ENCODE measurements at places on chromosomes 2 and 18.

- no peak for DNase-seq
Measured at GRCh38 chr2:17539611-17540092, 844 bp upstream of the VSNL1 start.

DNA sequence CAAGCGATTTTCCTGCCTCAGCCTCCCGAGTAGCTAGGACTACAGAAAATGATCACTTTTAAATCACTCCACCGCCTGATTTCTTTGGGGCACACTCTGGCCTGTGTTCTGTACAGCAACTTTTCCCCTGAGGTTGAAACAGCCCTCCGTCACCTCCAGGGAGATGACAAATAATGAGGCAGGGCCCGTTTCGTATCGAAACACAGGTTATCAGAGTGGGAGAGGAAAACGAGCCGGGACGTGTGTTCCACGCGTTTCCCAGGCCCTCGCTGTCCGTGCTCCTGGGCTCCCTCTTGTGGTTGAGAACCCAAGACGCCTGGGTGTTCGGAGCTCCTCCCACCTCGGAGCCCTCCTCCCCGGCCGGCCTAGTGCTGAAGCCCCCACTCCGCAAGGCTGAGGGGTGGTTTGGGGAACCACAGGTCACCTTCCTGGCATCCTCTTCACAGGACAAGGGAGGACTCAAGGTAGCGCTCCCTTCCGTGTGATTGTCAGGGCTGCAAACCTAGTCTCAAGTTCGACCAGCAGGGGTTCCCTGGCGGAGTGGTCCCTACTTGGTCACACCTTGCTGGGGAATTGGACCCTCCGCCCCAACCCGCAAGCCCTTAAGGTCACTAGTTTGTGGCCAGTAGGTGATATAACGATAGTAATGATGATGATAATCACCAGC, 12.8 kb downstream of the ATP6V1B1 start:
- DNase-seq, result peak; percentile 6

DNA sequence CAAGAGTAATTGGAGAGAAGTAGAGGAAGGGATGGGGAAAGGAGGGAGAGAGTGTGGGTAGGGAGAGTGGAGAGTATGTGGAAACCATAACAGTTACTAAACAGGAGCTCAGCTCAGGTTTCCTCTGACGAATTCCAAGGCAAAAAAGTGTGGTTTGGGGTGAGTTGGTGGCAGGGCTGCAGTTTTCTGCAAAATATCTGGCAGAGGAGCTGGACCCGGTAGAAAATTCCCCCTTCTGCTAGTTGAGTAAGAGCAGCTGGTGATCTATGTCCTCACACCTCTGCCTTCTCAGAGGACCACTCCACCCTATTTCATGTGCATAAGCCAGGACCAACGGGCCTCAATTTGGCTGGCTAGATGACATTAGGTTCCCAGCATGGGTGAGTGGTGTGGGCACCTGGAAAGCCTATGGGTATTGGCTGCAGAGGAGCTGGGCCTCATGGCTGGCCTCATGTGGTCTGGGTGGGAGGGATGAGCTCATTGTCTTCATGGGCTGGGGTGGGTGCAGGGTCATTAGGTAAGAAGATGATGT, 13.2 kb downstream of the NRP2 start:
- DNase-seq, result no peak

GRCh38 chr2:37874470-37874869, 50.6 kb upstream of the RMDN2 start:
- DNase-seq, result no peak

DNA sequence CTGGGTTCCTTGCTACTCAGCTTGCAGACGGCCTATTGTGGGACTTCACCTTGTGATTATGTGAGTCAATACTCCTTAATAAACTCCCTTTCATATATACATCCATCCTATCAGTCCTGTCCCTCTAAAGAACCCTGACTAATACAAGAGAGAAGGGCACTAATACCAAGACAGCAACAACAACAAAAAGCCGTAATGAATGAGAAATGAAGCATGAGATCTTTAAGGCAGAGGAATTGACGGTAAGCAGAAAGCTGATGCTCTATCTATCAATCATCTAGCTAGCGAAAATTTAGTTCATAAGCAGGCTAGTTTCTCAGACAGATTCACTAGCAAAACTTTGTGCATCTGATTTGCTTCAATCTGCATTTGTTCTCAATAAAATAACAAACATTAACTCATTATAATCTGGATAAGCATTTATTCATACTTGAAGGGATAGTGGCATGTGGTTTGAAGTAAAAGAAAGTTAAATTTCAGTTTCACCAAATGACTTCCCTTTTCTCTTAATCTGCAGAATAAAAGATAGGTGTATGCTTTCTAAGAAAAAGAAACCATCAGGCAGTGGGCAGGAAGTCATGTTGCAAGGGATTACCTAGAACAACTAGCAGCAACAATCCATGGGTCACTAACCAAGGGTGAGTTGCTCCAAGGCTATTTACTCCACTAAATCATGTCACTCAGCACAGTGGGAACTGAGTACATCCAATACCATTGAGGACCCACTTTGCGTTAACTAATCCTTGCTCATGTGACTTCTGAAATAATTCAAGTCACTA, 376.5 kb downstream of the TMEM182 start:
- no peak for DNase-seq

DNA sequence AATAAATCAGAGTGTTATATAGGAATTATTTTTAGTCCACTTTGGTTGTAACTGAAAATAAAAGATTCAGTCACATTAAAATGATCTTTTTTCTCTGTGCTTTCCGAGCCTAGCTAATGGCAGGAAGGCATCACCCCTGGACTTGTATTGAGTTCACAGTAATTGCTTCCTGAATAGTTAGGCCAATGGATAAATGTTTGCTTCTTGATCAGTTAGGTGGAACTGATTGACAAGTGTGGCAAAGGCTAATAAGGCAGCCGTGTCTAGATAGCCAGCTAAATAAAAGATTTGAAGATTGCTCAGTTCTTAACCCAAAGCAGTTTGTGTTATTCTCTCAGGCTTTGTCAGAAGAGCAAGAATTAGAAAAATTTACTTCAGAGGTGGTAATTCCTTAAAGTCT, 20.8 kb downstream of the FAM171B start:
- DNase-seq, result no peak

DNA sequence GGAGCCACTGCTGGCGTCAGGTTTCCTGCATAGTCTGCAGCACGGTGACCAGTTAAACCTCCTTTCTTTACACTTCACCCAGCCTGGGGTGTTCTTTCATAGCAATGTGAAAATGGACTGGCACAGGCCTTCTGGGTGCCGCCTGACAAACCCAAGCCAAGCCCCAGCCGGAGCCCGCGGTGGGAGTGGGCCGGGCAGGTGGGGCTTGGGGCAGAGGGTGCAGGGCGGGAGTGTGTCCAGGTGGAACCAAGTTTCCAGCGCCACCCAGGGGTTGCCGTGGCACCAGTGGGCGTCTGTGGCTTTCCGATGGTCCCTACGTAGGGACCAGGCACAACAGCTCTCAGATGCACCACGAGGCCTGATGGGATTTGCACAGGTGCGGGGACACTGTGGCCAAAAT, 75.8 kb downstream of the RTP5 start:
- no peak for DNase-seq

DNA sequence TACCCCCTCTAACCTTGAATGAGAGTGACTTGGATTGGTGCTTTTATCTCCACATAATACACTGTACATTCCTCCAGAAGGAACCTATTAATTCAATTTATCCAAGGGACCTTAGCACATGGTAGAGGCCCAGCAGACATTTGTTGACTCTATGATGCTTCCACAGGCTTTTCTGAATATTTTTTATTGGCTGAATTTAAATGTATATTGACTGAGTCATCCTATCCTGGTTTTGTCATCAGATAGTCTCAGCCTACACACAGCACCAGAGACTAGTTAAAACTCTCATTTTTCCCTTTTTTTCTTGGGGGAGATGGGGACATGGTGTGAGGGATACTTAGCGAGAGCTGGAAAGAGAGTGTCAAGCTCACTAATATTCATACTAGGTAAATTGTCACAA, 101.6 kb downstream of the LRRC30 start:
- no peak for DNase-seq

DNA sequence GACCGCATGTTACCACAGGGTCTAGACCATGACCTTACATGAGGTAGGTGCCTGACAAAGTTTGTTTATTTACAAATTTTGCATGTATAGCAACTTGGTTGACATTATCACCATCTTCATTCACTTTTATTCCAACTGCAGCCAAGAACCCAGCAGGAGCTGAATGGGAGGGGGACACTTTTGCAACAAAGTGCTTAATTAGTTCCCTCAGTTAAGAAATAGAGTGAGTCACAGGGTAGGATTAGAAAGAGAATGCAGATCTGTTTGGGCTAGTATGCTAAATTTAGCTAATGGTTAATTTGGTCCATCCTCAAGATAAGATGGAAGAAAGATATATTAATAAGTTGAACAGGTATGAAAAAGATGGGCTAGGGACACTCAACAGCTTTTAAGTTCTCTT, 678.9 kb downstream of the ARHGAP15 start:
- DNase-seq, result no peak

GRCh38 chr2:48883661-48884060, 128.1 kb upstream of the LHCGR start:
- no peak for DNase-seq

GRCh38 chr18:67864677-67865340, 348.3 kb upstream of the DSEL start:
- no peak for DNase-seq

DNA sequence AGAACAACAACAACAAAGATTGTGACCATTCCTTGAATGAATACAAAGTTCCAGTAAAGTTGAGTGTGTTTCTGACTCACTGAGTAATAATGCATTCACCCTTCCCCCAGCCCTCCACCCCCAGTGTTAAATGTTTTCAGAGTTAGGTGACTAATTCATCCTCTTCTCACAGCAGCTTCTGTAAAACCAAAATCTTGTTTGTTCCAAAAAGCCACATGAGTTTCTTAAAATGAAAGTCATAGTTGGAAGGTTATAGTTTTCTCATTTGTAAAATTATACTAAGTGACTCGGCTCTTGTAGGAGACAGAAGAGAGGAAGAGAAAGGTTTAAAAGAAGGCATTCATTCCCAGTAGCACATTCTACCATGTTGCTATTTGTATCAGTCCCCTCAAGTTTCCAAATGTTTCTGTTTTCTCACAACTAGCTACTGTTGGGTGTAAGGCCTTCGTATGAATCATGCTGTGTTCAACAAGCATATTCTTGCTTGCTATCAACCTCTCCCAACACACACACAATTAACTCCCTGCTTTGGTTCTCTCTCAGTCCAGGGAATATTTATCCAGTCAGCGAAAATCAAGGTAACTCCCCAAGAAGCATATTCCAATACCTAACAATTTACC, 75.3 kb downstream of the MBD2 start:
- no peak for DNase-seq

GRCh38 chr2:207901401-207901800, 123.9 kb downstream of the PLEKHM3 start:
- peak; percentile 20 for DNase-seq

- DNase-seq, result no peak
Measured at GRCh38 chr2:103448495-103448894, 686.7 kb downstream of the TMEM182 start.

DNA sequence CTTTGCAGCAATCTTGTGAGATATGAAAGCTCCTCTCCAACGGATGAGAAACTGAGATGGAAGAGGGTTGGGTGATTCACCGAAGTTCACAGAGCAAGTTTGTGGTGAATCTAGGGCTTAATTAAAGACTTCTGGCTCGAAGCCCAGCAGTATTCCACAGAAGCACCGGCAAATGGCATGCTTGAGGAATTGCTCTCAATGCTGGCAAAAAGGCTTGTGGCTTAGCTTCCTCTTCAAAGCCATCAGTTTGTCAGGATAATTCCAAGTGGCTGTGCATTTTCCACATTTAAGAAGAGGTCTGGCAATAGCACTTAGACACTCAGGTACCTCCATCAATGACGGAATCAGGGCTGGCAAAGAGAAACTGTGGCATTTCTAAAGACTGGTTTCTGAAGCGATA, 98.7 kb upstream of the SLC66A3 start:
- peak; percentile 96 for DNase-seq

GRCh38 chr2:190746971-190747761, 98.3 kb downstream of the NAB1 start:
- DNase-seq, result no peak

GRCh38 chr2:20917719-20918572, 95.0 kb upstream of the LDAH start:
- no peak for DNase-seq

DNA sequence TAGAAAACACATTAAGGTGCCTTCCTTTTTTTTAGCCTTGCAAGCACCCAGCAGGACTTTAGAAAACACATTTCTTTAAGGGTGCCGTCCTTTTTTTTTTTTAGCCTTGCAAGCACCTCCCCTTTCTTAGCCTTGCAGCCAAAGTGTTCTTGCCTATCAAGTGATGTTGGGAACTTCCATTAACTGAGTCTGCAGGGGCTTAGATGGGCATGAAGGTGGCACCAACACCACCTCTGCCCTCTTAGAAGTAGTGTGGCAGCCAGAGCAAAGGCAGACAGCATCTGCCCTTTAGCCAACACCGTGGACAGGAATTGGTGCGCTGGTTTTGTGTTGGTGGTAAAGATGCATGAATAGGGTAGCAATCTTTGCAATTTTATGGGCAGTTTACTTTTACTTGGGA, 211.6 kb upstream of the SP5 start:
- DNase-seq, result no peak

- DNase-seq, result no peak
Measured at GRCh38 chr2:61255580-61256437, 93.8 kb downstream of the C2orf74 start.

DNA sequence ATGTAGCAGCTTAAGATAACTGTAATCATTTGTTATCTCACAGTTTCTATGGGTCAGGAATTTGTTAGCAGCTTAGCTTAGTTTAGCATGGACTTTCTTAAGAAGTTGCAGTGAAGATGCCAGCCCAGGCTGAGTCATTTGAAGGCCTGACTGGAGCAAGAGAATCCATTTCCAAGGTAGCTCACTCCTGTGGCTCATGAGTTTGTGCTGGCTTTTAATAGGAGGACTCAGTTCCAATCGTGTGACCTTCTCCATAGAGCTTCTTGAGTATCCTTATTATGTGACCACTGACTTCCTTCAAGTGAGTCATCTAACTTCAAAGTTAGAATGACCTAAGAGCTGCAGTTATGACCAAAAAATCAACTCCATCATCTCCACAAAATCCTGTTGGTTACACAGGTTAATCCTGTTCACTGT, 1.4 kb downstream of the GPATCH11 start:
- no peak for DNase-seq

GRCh38 chr2:98637401-98638147, 29.2 kb downstream of the UNC50 start:
- DNase-seq, result no peak

- no peak for DNase-seq
Measured at GRCh38 chr18:6553234-6553900, 138.7 kb upstream of the L3MBTL4 start.

DNA sequence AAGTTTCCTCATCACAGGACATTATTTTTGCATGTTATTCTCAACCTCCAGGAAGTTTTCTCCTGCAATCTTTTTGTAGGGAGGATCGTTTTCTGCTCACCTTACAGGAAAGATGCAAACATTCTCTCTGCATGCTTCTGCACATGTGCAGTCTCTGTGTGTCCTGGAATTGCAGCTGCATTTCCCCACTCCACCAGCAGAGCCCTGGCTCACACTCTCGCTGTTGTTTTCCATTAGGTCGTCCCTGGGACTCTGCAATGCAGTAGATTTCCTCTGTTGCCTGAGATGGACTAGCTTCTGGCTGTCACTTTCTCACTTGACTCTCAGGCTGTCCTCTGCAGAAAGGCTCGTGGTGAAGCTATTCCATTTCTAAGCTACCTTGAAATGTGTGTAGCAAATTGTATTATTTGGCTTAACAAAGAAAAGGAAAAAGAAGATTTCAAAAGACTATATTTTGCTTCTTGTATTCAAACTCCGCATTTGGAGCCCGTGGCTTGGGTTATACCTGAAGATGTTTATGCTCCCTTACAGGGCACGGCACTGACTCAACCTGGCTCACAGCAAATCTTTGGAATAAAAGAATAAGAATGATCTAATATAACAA, 346.7 kb downstream of the RAD51AP2 start:
- no peak for DNase-seq

Measured in NCI-H187 (cell line).